ENCODE measurements at places on chromosomes 16 and 17.

GRCh38 chr16:83652943-83653342, 154.8 kb upstream of the HSBP1 start:
- DNase-seq: no peak

DNA sequence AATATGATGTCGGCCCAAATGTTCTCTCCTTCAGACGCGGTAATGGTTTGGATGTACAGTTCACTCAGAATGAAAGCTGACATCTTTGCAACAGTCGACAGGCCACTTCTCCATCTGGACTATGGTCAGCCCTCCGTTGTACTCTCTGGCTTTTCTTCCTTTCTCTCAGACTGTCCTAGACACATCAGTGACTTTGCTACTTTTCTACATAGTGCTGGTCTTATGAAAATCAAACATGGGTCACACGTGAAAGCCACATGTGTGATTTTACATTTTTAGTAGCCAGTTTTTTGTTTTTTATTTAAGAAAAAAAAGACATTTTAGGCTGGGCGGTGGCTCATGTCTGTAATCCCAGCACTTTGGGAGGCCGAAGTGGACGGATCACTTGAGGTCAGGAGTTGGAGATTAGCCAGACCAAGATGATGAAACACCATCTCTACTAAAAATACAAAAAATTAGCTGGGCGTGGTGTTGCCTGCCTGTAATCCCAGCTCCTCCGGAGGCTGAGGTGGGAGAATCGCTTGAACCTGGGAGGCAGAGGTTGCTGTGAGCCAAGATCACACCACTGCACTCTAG, 644.1 kb downstream of the KCNJ2 start:
- no peak for DNase-seq

DNA sequence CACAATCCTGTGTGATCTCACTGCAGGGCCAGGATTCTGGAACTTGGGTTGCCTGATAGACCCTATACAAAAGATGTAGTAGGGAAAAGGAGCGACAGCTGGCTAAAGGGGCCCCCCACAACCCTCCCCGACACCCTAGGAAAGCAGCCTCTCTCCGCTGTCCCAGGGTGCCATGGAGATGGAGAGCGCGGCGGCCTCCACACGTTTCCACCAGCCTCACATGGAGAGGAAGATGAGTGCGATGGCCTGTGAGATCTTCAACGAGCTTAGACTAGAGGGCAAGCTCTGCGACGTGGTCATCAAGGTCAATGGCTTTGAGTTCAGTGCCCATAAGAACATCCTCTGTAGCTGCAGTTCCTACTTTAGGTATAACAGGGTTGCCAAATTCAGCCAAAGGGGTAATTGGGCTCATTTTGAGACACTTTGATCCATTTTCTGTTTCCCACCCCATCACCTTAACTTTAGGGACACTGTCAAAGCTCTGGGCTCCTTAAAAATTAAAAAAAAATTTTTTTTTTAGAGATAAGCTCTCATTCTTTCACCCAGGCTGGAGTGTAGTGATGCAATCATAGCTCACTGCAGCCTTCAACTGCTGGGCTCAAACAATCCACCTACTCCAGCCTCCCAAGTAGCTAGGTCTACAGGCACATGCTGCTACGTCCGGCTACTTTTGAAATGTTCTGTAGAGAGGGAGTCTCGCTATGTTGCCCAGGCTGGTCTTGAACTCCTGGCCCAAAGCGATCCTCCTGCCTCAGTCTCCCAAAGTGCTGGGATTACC, at the start of gene KLHL10:
Gene KLHL10 (plus strand): TSS at position 65 of the 778 bp plus-strand sequence. CDS start 108 bp downstream, at position 173.
- DNase-seq: no peak

DNA sequence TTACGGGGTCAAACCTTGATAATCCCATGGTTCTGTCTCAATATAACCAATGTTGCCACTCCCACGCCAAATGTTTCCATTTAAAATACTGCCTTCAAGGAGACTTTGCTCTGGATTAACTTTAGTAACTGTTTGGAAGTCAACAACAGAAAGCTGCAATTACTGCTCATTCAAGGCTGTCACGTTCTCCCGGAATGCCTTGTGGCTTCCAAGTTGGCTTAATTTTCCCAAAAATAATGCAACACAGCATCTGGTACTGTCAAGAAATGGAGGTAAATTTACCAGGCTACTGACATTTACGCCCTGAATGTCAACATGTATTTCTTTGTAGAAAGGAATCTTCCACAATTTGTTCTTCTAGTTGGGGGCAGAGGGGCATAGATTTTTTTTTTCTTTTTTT, 38.2 kb downstream of the GPRC5B start:
- no peak for DNase-seq

GRCh38 chr16:2686912-2687507, 4.7 kb downstream of the KCTD5 start:
- DNase-seq: no peak

- DNase-seq: no peak
Measured at GRCh38 chr17:78075011-78075410, 53.5 kb downstream of the TMC6 start.

- DNase-seq: no peak
Measured at GRCh38 chr16:23186171-23186570, 3.6 kb downstream of the SCNN1G start.

DNA sequence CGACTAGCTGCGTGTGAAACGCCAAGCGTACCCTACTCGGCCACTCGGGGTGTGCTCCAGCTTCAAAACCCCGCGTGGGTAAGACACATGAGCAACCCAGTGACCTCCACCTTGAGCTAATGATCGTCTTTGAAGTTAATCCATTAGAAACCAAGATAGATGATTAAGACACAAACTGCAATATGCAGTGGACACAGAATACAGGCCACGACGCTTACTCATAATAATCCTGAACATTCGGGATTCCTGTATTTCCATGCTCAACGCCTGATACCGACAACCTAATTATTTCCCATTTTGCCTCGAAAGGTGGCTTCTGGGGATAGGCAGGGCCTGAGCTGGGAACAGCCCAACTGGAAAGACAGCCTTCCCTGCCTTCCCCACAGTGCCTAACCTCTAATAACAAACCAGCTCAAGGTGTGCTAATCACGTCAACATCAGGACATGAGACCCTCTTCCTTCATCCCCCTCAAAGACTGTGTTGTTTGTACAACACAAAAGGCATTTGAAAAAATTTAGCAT, 504 bp upstream of the COPRS start:
- no peak for DNase-seq

GRCh38 chr17:17042851-17043460, 699 bp downstream of the MPRIP start:
- no peak for DNase-seq

- DNase-seq: no peak
Measured at GRCh38 chr16:59510008-59510424, 775.9 kb upstream of the GOT2 start.

GRCh38 chr17:74200112-74200511, 3.4 kb upstream of the RPL38 start:
- DNase-seq: no peak

DNA sequence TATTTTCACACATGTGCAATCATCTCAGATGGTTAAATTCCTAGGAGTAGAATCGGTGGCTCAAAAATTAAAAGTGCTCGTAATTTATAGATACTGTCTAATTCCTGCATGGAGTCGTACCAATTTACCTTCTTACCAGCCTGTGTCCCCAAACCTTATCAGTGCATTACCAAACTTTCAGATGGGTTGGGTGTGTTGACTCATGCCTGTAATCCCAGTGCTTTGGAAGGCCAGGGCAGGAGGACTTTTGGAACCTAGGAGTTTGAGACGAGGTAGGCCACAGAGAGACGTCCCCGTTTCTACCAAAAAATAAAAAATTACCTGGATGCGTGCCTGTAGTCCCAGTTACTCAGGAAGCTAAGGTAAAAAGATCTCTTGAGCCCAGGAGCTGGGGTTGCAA, 34.5 kb upstream of the GPRC5B start:
- DNase-seq: no peak

GRCh38 chr17:37823996-37824395, 79.1 kb upstream of the HNF1B start:
- DNase-seq: no peak

- no peak for DNase-seq
Measured at GRCh38 chr17:59680314-59680713, 26.9 kb downstream of the PTRH2 start.
